ENCODE measurements at places on chromosomes 13 and 19.
A peak's percentile ranks its signal among the peaks of the same experiment; 100 is the strongest.

GRCh38 chr13:24233351-24233901 lies 72.9 kb downstream of the SPATA13 start:
- DNase-seq: peak; percentile 56

DNA sequence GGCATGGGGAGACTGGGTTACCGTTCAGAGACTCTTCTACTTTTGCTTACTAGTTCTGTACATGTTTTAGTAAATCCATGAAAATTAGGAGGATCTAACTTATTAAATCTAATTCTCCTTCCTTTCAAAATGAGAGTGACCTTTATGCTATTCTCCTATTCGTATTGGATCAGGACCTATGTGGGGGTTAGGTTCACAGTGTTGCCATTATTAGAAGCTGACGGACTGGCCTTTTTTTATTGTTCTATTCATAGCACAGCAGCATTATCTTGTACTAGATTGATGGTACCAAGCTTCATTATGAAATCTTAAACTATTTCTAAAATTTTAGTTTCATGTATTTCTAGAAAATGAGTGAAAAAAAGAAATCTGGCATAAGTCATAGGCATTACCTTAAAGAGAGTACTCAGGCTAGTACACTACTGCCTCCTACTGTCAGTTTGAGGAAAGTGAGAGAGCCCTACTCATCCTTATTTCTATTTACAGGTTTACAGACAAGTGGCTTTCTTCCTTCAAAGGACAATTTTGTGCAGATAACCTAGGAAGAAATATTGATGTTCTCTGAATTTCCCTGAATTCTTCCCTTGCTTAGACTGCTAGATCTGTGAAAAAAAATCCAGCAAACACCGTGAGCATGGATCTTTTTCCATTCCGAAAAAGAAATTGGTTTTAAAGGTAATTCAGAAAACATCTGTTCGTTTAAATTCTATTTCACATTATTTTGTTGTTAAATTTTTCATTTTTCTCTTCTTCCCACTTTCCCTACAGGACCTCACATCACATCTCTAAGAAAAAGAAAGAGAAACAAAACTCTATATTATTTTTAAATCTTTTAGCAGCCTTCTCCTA lies 485.5 kb downstream of the DIAPH3 start:
- DNase-seq: peak; percentile 74

DNA sequence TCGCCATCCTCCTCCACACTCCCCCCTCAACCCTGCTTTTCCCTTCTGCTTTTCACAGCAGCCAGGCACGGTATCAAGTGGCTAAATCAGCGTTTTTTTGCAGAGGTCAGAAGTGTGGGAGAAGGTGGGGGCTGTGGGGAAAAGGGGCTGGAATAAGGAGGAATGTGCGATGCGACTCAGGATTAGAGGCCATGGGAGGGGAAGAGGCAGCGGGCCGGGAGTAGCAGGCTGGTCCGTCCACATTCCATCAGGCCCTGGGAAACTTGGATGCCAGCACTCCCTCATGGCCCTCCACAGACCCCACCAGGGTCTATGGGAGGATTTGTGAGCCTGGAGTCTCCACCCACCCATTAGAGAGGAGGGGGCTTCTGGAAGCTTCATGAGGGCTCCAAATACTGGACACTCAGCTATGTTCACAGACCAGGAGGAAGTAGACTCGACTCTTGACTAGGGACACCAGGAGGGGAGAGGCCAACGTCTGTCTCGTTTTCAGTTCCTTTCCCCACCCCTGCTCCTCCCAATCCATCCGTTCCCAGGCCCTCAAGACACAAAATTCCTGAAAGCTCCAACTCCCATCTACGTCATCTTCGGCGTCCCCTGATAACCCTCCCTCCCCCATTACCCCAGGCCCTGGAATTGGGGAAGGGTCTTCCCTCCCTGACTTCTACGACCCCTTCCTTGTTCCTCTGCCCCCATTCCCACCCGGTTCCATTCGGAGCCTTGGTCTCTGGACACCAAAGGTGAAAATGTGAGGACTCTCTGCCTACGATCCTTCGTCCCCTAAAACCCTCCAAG lies 3.3 kb upstream of the KCNC3 start:
- no peak for DNase-seq

GRCh38 chr19:35869327-35870123 lies 1.2 kb downstream of the APLP1 start:
- peak; percentile 48 for DNase-seq

GRCh38 chr13:78658630-78659449 lies at the start of gene OBI1:
Gene OBI1 (minus strand): TSS chr13:78659155. CDS start chr13:78659120, 35 bp downstream.
- DNase-seq: peak; percentile 90

GRCh38 chr19:7862413-7862951 lies 11.7 kb downstream of the PRR36 start:
- no peak for DNase-seq

DNA sequence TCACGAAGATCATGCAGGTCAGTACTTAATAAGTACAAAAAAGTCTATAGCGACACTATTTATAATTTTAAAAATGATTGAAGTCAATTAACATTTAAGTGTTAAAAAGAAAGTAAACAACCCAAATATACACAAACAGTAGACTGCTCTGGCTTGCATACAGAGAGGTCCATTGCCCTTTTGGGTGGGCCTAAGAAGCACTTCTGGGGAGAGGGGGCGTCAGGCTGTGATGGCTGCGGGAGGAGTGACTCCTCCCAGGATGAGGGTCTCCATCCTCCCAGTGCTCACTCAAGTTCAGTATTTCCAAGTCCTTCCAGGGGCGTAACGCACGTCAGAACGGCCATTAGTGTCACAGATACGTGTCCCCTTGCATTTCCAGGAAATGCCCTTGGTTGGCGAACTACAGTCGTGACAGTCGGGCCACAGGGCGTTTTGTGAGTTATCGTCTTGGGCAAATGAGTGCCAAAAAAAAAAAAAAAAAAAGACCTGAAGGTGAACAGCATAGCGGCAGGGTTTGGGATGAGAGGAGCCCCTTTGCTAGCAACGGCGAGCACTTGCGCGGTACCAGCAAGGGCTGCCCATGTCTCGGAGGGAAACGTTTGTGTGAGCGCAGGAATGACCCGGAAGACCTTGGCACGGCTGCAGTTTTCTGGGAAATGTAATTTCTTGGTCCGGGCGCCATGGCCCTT lies at the start of gene SCGB2B2:
Gene SCGB2B2 (minus strand): TSS at position 463 of the 689 bp plus-strand sequence. CDS start 82,596 bp downstream, outside the sequence.
- no peak for DNase-seq

DNA sequence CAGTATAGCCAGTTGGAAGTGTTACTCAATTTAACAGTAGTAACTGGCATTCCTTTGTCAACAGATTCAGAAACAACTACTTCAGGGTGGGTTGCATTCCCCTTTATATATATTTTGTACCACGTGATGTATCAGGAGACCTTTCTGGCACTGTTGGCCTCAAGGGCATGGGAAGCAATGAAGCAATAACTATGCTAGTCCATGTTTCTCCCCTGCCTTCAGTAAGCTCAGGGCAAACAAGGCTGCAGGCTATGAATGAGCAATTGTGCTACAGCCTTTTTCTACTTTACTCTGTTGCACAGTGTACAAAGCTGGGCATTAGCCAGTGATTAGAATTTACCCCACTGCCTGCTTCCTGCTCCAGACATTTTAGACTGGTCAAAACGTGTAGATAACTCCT lies 348.8 kb downstream of the GPC5 start:
- DNase-seq: no peak

DNA sequence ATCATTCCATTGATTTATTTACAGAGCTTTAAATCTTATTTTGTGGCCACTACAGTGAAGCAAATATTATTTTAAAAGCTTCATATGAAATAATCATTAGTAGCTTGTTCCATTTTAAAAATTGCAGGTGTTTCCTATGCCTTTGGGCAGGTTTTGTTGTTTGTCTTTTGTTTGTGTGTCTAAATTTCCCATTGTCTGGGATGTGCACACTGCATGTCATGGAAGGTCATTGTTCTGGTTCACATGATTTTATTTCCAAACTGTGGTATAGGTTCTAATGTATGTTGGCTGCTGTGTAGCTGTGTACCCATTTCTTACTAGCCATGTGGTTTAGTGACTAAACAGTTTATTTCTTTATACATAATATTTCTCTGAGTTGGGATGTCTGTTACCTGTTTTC lies 65.6 kb downstream of the COL4A2 start:
- DNase-seq: no peak

GRCh38 chr19:45852145-45852750 lies 10.7 kb downstream of the SYMPK start:
- DNase-seq: no peak

DNA sequence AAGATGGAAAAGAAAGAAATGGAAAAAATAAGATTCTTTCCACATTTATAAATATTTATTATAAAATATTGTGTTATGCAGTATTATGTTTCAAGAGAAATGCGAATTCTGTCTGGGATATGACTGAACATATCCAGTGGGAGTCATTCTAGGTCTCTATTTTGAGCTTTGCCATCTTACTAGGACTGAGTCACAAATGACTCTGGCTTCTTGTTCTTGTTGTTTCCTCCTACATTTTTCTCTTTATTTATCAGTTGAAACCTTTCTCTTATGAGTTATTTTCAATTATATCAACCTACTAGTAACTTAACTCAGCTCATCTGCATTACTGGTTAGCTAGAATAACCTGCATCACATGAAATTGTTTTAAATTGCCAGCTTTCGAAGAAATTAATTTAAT lies 1247.3 kb downstream of the SLITRK1 start:
- no peak for DNase-seq

All from fibroblast of the aortic adventitia (primary cell).